ENCODE measurements at places on chromosomes 5 and 9.

DNA sequence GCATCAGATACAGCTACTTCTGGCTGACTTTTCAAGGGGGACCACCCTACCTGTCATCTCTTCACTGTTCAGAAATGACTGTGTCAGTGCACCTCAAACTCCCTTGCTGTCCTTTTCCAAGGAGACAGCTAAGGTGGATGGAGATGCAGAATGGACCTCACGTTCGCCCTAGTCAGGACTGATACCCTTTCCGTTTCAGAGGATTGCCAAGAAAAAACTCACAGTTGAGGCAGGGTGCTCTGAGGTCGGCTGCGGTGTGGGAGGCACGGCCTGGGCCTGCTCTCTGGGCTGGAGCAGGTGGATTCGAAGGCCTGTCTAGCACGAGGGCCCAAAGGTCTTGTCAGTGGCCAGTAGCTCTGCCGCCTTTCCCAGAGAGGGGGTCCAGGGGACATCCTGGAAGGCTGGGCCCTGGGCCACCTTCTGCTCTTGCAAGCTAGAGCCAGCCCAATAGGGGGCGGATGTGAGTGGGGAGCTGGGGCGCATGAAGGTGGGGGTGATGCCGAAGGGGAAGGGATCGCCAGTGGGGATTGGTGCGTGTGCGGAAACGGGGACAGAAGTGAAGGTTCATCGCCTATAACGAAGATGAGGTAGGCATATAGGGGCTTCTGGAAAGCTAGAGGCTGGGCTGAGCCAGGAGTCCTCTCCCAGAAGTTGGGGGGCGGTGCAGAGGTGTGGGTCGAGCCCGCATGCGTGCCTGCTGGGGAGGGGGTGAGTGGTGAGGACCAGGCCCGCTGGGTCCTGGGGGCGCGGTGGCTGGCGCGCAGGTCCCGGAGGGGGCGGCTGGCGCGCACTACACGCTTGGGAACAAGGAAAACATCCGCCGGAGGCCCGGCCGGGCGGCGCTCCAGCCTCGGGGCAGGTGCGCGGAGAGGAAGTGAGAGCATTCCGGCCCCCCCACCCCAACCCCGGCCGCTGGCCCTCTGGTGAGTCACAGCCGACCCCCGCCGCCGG is 2.5 kb upstream of the MSMP start:
- peak; percentile 55 for DNase-seq

DNA sequence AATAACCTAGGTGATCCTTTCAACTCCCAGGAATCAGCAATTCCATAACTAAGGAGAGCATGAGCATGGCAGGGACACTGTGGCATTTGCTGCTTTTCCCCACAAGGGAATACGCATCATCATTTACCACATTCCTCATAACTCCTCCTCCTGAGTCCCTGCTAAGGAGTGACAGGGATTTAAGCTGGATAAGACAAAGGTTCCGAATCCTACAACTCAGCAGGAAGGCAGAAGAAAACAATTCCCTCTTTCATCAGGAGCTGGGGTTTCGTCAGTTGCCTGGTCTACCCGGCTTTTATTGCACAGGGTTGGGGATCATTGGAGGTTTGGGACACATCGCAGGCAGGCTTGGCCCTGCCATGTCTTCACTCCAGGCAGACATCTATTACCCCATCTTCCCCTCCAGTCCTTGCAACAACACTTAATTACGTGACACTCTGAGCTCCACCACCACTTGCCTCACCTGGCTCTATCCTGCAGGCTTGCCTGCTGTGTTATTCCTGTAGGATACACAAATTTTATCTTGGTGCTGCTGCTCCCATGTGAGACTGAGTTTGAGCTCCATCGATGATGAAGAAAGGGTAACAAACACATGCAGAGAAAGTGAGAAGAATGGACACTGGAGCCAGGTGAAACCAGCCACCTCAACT is 563.0 kb upstream of the KLF4 start:
- no peak for DNase-seq

DNA sequence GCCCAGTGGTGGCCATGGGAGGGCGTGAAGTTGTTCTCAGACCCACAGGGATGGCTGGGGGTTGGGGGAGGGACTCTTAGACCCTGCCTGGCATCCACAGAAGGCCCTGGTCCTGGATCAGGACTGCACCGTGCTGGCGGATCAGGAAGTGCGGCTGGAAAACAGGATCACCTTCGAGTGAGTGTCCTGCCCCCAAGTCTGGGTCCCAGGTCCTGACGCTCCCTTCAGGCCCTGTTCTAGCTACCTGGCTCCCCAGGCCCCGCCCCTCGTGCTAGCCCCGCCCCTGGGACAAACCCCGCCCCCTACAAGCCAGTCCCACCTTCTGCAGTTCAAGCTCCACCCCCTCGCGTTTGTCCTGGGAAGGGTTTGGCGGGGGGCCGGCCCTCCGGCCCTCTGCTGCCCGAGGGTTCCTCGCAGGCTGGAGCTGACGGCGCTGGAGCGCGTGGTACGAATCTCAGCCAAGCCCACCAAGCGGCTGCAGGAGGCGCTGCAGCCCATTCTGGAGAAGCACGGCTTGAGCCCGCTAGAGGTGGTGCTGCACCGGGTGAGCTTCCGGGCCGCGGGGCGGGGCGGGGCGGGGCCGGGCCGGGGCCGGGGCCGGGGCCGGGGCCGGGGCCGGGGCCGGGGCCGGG is 12.9 kb downstream of the RGS14 start:
- no peak for DNase-seq

DNA sequence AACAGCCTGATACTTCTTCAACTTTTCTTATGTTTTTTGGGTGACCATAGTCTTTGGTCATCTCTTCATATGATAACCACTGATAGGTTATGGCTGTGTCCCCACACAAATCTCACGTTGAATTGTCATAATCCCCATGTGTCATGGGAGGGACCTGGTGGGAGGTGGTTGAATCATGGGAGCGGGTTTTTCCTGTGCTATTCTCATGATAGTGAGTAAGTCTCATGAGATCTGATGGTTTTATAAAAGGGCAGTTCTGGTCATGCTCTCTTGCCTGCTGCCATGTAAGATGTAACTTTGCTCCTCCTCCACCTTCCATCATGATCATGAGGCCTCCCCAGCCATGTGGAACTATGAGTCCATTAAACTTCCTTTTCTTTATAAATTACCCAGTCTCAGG is 8.7 kb downstream of the RHOBTB3 start:
- DNase-seq, result no peak
